ENCODE measurements at places on chromosomes 4 and X. TPM values are rescaled to one million over a fixed set of nuclear protein-coding genes. Genes with fewer than 3 reads are reported as not detected.

Gene CT47B1
- not detected for total RNA-seq

Gene CCSER1
- total RNA-seq, result 122 TPM

Gene SSX4B
- not detected for total RNA-seq

Gene MMGT1
- total RNA-seq, result 17.2 TPM

Gene ARR3
- not detected for total RNA-seq

All from temporal lobe (tissue), 4 donors.